ENCODE measurements at places on chromosomes 7 and 10. TPM values are rescaled to one million over a fixed set of nuclear protein-coding genes. Genes with fewer than 3 reads are reported as not detected.

The ATOH7 gene
- 0.12 TPM for total RNA-seq

The ACBD5 gene
- total RNA-seq, result 22.6 TPM

The NYAP1 gene
- 0.63 TPM for total RNA-seq

The SFTPA1 gene
- not detected for total RNA-seq

The EN2 gene
- total RNA-seq, result not detected

The TYW1B gene
- total RNA-seq, result 4.6 TPM

The PPP1R17 gene
- total RNA-seq, result not detected

The PANK1 gene
- 4.2 TPM for total RNA-seq

The PNLIPRP2 gene
- not detected for total RNA-seq

The ITIH2 gene
- not detected for total RNA-seq

The XRCC2 gene
- 4.1 TPM for total RNA-seq

The PIP gene
- total RNA-seq, result not detected

The ADAM12 gene
- 6.5 TPM for total RNA-seq

The GATA3 gene
- not detected for total RNA-seq

DNA sequence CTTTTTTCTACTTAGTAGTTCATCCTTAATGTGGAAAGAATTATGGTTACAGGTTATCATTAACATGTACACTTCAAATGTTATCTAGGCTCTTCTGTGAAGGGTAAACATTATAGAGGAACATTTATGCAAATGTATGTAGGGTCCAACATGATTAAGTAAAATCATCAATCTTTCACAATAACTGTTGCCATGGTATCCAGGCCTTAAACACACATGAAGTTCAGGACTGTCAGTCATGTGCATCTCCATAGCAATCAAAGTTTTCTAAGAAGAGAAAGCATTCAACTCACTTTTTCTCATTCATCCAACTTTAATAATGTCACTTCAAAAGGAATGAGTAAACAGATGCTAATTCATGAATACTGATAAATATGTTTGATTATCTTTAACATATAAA lies 83.6 kb downstream of the DNAJC1 start:
- peak overlapping the region; percentile 41 for H3K27ac ChIP-seq
- no peaks in the 10 kb centered on the region for H3K27me3 ChIP-seq
- no peak overlapping the region for H3K4me3 ChIP-seq
- H3K36me3 ChIP-seq, result no peaks in the 10 kb centered on the region
- no peak for DNase-seq

DNA sequence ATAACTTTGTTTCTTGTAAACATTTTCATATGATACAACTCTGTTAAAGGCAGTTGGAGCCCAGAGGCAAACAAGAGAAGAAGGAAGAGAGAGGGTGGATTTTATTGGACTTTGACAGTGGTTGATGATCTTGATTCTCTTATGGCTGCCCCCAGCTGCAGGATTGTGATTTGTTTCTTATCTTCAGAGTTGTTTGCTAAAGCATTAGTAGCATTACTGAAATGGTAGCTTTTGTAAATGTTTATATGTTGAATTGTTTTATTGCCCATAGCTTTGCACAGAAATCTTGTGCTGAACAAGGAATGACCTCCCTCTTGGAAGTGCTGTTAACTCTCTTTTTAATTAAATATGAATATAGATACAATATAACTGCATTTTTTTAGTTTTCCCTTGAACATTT lies 309.4 kb downstream of the AUTS2 start:
- no peak for DNase-seq
- no peak overlapping the region for H3K4me3 ChIP-seq
- no peaks in the 10 kb centered on the region for H3K4me1 ChIP-seq
- H3K27me3 ChIP-seq, result peaks cover 2% of the 10 kb centered on the region

- H3K36me3 ChIP-seq, result no peaks in the 10 kb centered on the region
- H3K4me1 ChIP-seq, result peaks cover 1% of the 10 kb centered on the region
- H3K27me3 ChIP-seq, result peaks cover 4% of the 10 kb centered on the region
- H3K4me3 ChIP-seq, result no peak overlapping the region
These were observed 110.0 kb downstream of the SORBS1 start for GRCh38 chr10:95451150-95451549.

DNA sequence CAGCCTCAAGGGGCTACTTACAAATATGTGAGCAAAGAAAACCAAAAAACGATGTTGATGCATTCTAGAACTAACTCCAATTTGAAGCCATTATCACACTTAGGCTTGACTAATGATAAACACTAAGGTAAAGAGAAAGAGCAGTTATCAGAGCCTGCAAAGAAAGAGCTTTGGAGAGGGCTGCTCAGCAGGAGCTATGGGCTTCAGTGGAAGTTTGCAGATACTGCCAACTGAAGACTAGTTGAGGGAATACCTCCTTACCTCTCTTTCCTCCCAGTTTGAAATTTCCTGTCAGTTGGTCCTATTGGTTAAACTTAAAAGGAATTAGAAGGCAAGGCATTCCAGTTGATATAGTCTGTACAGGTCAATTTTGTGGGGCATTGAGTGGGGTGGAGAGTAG lies 498.1 kb upstream of the POT1 start:
- no peak overlapping the region for H3K4me3 ChIP-seq
- H3K27ac ChIP-seq, result no peak overlapping the region
- no peaks in the 10 kb centered on the region for H3K4me1 ChIP-seq
- no peaks in the 10 kb centered on the region for H3K27me3 ChIP-seq

DNA sequence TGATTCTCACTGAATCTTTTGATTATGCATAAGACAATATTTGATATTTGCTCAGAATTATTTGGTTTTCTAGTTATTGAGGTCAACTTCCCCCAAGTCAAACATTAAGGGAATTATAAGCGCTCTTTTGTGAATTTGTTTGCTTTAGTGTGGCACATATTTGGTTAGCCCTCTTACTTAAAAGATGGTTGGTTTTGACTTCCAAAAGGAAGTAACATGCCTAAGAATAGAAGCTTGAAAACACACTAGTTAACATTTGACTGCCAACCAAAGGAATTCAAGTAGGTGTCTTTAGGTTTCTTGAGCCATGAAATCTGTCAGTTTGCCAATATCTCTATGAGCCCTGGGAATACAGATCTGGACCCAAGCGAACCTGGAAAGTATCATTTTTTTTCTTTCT lies 24.9 kb downstream of the STEAP4 start:
- H3K27ac ChIP-seq, result no peak overlapping the region
- DNase-seq, result no peak
- no peak overlapping the region for H3K4me3 ChIP-seq
- no peaks in the 10 kb centered on the region for H3K4me1 ChIP-seq

DNA sequence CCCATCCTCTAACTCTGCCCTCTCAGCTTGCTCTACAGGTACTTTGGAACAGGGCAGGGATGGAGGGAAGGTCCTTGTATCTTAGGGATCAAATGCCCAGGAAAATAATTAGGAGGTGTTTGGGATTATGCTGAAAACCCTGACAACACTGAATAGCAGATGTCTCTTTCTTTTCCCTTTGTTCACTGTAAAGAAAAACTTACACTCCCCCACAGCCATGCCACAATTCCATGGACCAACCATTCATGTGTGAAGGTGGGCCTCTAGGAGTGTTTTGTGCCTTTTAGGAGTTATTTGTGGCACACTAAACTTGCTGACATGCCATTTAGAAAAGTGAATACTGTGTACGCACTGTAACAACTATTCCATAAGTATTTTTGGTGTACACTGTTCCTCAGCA lies 108.1 kb downstream of the SNX10 start:
- peaks cover 7% of the 10 kb centered on the region for H3K4me1 ChIP-seq
- no peaks in the 10 kb centered on the region for H3K36me3 ChIP-seq
- no peak overlapping the region for H3K27ac ChIP-seq
- peak overlapping the region; percentile 86 for H3K4me3 ChIP-seq
- DNase-seq, result no peak

DNA sequence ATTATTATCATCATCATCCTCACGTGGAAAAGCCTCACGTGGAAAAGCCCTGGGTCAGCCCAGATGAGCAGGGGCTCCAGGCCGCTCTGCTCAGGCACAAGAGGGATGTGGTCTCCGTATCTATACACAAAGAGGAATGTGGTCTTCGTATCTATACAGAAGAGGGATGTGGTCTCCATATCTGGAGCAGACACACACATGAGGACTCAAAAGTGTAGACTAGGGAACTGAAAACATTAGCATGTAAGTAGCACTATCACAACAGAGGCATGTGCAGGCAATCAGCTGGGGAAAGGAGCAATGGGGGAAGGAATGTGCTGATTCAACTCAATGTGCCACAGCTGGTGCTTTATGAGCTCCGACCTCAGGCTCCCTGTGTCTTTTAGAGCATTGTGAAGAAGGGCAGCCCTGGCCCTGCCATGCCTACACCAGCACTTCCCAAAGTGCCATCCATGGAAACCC lies 86.5 kb downstream of the PLXNA4 start:
- H3K27me3 ChIP-seq, result peaks cover 29% of the 10 kb centered on the region
- H3K27ac ChIP-seq, result no peak overlapping the region
- H3K4me3 ChIP-seq, result no peak overlapping the region
- no peak for DNase-seq
- H3K4me1 ChIP-seq, result peaks cover 13% of the 10 kb centered on the region

DNA sequence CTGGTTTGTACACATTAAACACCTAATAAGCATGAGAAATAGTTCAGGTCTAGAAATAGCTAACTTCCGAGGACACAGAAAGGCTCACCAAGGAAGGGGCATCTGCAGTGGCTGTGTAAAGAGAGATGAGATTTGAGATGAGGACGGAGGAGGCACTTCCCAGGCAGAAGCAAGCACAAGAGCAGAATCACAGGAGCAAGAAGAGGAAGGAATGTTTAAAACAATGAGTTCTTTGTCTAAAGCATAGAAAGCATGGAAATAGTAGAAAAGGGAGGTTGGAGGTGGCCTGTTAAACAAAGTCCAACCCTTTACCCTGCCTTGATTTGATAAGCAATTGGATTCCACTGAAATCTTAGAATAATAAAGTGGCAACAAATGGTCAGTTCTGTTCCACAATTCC lies 11.6 kb upstream of the PON3 start:
- H3K36me3 ChIP-seq, result peaks cover 31% of the 10 kb centered on the region
- H3K27me3 ChIP-seq, result no peaks in the 10 kb centered on the region
- DNase-seq, result no peak

- H3K36me3 ChIP-seq, result peaks cover 6% of the 10 kb centered on the region
- H3K27me3 ChIP-seq, result no peaks in the 10 kb centered on the region
- no peak overlapping the region for H3K27ac ChIP-seq
- H3K4me1 ChIP-seq, result peaks cover 36% of the 10 kb centered on the region
These were observed 106.5 kb downstream of the ARHGAP12 start for GRCh38 chr10:31822150-31822549.

DNA sequence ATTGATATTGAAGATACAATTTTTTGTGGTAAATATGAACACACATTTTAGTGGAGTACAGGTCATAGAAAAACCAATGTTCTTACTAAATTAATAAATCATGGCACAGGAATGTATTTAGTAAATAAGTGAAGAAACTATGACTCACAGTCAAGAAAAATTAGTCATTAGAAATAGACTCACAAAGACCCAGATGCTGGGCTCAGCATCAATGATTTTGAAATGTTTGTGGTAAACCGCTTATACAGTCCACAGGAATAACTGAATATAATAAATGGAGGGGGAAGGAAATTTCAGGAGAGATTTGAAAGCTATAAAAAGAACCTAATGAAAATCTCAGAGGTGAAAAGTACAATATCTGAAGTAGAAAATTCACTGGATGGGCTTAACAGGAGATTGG lies 138.3 kb upstream of the ADCY1 start:
- no peak overlapping the region for H3K27ac ChIP-seq
- no peak overlapping the region for H3K4me3 ChIP-seq
- H3K27me3 ChIP-seq, result peaks cover 36% of the 10 kb centered on the region

DNA sequence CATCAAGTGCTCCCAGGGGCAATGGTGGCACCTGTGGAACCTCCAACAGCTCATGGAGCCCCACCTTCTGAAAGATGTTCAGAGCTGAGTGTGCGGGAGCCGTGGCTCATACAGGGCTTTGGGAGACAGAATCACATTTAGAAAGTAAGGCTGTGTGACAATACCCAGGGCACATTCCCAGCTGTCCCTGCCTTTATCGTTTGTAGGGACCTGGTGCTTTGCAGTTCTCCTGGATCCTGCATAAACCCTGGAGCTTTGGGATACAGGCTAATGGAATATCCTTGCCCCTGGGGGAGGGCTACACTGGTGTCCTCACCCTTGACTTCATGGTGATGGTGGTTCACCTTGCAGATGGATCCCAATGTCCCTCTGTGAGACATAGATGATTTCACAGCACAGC lies 134.8 kb upstream of the LAMB4 start:
- H3K27me3 ChIP-seq, result peaks cover 11% of the 10 kb centered on the region
- peaks cover 4% of the 10 kb centered on the region for H3K4me1 ChIP-seq
- H3K27ac ChIP-seq, result no peak overlapping the region
- no peak for DNase-seq
- no peak overlapping the region for H3K4me3 ChIP-seq
- H3K36me3 ChIP-seq, result no peaks in the 10 kb centered on the region

DNA sequence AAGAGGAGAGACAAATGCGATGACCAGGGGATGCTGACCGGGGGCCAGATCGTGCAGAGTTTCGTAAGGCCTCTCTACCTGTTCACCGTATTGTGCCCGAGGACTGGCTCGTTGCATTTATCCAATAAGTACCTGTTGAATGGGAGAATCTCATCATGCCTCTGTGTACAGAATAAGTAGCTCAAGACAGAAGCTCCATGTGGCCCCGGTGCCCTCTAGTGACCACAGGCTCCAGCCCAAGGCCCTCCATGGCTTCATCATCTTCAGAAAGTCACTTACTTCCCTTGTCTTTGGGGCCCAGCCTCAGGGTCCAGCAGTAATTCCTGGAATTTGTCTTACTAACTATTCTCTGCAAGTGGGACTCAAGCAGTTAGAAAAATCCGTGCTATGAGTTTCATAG lies 151.0 kb downstream of the CHN2 start:
- no peak overlapping the region for H3K4me3 ChIP-seq
- no peak for DNase-seq
- H3K27me3 ChIP-seq, result peaks cover 3% of the 10 kb centered on the region
- H3K4me1 ChIP-seq, result no peaks in the 10 kb centered on the region

GRCh38 chr10:91592266-91592975 lies 40.5 kb downstream of the PPP1R3C start:
- no peaks in the 10 kb centered on the region for H3K36me3 ChIP-seq
- no peak for DNase-seq
- H3K4me1 ChIP-seq, result peaks cover 78% of the 10 kb centered on the region
- H3K4me3 ChIP-seq, result no peak overlapping the region
- peak overlapping the region; percentile 94 for H3K27ac ChIP-seq
- no peaks in the 10 kb centered on the region for H3K27me3 ChIP-seq

DNA sequence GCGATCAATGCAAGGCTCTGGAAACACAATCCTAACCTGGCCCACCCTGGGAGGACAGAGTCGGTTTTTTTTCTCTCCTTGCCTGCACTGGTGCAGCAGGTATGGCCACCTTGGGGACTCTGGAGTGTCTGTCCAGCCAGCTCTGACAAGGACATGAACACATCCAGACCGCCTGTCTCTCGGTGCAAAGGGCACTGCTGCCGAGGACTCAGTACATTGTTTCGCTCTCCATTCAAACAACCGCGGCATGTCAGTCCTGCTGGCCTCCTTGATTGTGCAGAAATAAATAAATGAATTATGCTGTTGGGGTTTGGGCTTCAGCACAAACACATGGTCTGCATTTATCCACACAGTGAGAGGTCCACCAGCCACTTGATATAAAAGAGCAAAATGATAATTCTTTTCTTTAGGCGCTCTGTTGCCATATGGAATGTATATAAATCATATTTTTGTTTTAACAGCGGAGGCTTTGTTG lies 565.2 kb downstream of the KCNMA1 start:
- no peak overlapping the region for H3K4me3 ChIP-seq
- peaks cover 53% of the 10 kb centered on the region for H3K36me3 ChIP-seq
- H3K27ac ChIP-seq, result no peak overlapping the region
- peaks cover 9% of the 10 kb centered on the region for H3K4me1 ChIP-seq
- DNase-seq, result no peak

Data from HFFc6 (cell line).